ENCODE measurements at places on chromosomes 7 and 10. TPM values are rescaled to one million over a fixed set of nuclear protein-coding genes. Genes with fewer than 3 reads are reported as not detected.

DNA sequence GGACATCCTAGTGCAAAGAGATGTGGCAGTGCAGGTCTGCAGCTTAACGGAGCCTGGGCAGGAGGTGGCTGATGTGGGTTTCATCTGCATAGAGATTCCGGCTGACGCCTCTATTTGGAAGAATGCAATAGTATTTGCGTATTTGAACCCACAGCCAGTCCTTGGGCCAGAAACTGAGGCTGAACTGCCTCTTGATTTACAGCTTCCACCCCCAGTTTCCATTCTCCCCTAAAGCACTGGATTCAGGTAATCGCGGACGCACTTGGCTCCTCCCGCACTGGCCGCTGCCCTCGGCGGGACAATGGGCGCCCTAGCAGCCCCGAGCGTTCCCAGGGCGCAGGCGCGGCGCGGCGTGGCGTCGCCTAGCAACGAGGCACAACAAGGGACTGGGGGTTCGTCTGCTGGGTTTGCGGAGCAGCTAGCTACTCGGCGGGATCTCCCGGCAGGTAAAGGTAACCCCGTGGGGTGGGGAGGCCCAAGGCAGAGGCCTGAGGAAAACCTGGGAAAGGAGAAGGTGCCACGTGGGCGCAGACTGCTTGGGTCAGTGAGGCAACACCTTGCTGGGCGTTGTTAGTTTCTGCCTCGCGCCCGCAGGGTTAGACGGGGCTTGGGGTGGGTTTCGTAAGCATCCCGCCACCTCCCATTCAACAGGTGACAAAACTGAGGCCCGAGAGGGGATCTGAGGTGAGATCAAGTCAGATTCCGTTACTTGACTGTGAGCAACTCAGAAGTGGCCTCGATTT is at the start of gene ARMC3:
Gene ARMC3 (plus strand): TSS at position 393 of the 743 bp plus-strand sequence. CDS start 3,944 bp downstream, outside the sequence.
- DNase-seq = peak; percentile 71

GRCh38 chr10:96327462-96327861 is 23.2 kb downstream of the DNTT start:
- DNase-seq = no peak

GRCh38 chr10:113073549-113074189 is 123.6 kb downstream of the TCF7L2 start:
- peak; percentile 93 for DNase-seq

GRCh38 chr7:28477041-28477442 is 64.7 kb downstream of the CREB5 start:
- no peak for DNase-seq

DNA sequence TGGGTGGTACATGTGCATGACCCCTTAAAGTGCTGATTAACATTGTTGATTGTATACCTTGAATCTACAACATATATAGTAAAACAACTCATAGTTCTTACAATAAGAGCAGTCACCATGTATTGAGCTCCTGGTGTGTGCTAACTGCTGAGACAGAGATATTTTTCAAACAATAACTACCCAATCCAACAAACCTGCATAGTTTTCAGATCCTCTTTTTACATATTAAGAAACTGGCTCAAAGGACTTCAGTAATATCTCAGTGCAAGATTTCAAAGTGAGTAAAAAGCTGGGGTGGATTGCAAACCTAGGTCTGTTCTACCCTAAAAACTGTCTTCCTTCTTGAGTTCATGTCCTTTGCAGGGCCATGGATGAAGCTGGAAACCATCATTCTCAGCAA is 272.2 kb downstream of the SNX13 start:
- DNase-seq = no peak

GRCh38 chr7:158264881-158265742 is 322.5 kb downstream of the PTPRN2 start:
- peak; percentile 70 for DNase-seq

DNA sequence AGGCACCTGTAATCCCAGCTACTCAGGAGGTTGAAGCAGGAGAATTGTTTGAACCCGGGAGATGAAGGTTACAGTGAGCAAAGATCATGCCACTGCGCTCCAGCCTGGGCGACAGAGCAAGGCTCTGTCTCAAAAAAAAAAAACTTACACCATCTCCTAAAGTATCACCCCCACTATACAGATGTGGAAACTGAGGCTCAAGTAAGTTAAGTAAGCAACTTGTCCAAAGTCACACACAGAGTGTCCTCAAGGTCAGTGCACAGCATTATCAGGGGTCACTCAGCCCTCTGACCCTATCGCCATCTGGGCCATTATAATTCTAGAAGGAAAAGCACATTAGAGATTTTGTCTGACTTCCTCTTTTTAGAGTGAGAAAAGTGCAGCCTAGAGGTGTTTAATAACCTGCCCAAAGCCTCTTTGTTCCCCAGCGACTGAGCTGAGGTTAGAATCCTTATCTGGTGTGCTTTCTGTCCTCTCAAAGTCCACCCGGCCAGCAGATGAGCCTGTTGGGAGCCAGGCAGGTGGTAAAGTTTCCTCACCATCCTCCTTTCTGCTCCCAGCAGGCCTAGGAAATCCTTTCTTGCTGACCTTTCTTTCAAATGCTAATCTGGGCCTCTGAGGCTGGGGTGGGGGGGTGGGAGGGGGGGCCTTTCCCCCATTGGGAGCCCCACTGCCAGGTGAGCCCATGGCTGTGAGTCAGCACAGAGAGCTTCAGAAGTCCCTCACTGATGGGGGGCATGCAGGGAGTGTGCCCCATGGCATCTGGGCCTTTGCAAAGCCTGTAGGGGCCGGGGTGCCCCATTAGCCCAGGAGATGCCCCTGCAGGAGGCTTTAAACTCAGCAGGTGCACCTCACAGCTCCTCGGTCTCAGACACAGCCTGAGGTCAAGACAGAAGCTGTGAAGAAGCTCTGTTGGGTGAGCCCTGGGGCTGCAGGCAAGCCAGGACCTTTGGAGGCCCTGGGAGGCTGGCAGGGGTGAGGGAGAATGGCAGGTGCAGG is 12.0 kb upstream of the KCNMA1 start:
- no peak for DNase-seq

GRCh38 chr7:37924491-37925041 is 4.1 kb downstream of the EPDR1 start:
- DNase-seq = no peak

GRCh38 chr10:3067859-3068179 is 471 bp downstream of the PFKP start:
- DNase-seq = peak; percentile 89

GRCh38 chr10:118042827-118043242 is 3.9 kb downstream of the RAB11FIP2 start:
- DNase-seq = peak; percentile 42

- no peak for DNase-seq
Measured at GRCh38 chr7:140225562-140226249, 48.9 kb upstream of the KDM7A start.

GRCh38 chr10:111098679-111099437 is 22.0 kb downstream of the ADRA2A start:
- peak; percentile 66 for DNase-seq

DNA sequence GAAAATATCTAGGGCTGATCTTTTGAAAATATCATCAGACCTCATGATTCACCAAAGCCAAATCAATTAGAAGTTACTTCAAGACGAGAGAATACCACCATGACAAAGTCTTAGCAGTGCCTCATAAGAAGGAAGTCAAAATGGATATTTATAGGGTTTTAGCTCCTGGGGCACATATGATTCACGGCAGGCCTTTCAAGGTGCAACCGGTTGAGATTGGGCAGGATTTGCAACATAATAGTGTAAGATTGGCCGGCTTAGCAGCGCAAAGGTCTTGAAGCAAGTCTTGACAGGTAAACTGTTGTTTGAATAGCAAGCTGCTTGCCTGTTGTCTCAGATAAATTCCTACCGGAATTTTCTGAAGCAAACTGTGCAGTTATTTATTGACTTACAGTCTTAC is 17.5 kb downstream of the ADRB1 start:
- no peak for DNase-seq

GRCh38 chr10:72445851-72446250 is 91.1 kb upstream of the DNAJB12 start:
- no peak for DNase-seq

DNA sequence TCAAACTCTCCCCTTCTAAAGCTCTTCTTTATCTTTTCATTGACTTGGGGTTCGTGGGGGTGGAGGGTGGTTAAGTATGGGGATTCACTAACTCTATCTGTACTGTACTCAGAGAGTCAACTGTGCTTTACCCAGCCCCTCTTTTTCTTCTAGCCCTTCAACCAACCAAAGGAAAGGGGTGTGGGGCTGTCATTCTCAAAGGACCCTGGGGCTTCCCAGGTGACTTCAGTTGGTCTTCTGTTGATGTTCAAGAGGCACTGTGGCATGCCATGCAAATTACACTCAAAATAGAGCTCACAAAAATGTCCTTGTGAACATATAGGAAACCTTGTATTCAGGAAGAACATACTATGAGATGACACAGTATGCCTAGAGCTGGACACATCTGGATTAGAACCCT is 16.9 kb upstream of the RHOBTB1 start:
- DNase-seq = no peak

DNA sequence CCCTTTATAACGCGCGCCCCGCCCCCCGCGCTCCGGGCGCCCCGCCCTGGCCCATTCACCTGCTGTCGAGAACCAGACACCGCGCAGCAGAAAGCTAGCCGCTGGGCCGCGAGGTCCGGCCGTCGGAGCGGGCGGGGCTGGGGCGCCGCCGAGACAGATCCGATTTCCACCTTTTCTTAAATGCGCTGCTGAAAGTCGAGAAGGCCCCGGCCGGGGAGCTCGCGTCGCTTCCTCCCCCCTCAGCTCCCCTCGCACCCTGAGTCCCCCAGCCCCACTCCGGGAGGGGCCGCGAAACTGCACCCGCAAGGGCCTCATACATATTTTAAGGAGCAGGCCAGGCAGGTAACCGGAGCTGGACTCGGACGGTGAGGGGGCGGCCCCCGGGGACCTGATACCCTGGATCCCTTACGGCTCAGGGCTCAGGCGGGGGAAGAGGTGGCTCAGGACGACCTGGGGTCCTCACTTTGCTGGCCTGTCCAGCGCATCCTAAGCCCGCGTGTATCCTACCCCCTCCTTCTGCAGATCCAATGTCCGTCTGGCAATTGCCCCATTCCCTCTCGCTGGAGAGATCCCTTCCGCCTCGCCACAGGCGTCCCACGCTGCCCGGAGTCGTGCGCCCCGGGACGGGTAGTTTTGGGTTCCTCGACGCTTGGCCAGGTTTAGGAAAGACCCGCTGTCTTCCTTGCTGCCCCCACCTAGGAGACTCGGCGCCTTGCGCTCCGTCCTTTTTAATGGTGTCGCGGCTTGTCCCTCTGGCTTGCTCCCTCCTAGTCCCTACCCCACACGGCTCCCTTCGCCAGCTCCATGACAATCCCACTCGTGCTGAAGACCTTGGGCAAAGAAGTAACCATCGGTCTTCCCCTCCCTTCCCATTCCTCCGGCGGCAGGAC is 170.6 kb downstream of the UBE2H start:
- peak; percentile 93 for DNase-seq

DNA sequence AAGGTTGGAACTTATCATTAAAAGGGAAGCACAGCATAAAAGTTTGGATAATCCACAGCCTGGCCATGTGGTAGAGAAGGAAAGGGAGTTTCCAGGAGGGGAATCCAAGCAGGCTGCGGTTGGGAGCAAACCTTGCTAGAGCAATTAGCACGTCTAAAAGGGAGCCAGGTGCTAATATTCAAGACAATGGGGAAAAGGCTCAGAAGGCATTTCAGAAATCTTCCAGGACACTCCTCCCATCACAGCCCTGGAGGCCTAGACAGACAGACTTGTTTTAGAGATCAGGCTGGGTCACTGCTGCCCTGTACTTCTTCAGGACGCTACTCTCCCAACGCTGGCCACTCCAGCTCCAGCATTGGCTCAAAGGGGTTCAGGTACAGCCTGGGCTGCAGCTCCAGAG is 96.2 kb upstream of the KAT6B start:
- DNase-seq = no peak

GRCh38 chr10:14374745-14375445 is 44.2 kb upstream of the FRMD4A start:
- DNase-seq = no peak

- no peak for DNase-seq
Measured at GRCh38 chr10:61673360-61673759, 10.6 kb downstream of the CABCOCO1 start.

ACBD7 gene
- 0.72 TPM for total RNA-seq

TFPI2 gene
- total RNA-seq = 8.7 TPM

HYAL4 gene
- total RNA-seq = not detected

CLDN15 gene
- total RNA-seq = 4.1 TPM

CASP7 gene
- total RNA-seq = 17.4 TPM

BTAF1 gene
- total RNA-seq = 47.4 TPM

MMD2 gene
- total RNA-seq = not detected

FFAR4 gene
- total RNA-seq = not detected

GHRHR gene
- total RNA-seq = not detected

CDK5 gene
- total RNA-seq = 17.0 TPM

All from osteoblast (primary cell).